Neural progenitor cell (in vitro differentiated cells): ENCODE measurements at places on chromosomes 5 and 9. TPM values are rescaled to one million over a fixed set of nuclear protein-coding genes. Genes with fewer than 3 reads are reported as not detected.

DNA sequence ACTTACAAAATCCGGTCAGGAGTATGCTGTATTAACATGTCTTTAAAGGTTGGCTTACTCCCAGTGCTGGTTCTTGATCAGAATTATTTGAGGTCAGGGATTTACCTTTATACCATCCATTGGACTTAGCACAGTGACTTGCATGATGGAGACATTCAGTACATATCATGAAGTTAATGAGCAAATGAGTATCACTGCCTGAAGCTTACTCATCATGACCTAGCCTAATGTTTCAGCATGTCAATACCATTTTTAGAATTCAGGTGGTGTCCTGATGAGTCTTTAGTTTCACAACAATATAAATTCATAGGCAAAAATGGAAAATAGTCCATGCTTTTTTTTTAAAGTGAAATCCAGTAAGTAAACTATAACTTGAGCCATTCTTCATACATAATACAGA is 226.0 kb upstream of the C9orf72 start:
- H3K36me3 ChIP-seq, result no peaks in the 10 kb centered on the region
- no peaks in the 10 kb centered on the region for H3K27me3 ChIP-seq
- H3K27ac ChIP-seq, result no peak overlapping the region
- no peak overlapping the region for H3K4me3 ChIP-seq
- no peak for DNase-seq

DNA sequence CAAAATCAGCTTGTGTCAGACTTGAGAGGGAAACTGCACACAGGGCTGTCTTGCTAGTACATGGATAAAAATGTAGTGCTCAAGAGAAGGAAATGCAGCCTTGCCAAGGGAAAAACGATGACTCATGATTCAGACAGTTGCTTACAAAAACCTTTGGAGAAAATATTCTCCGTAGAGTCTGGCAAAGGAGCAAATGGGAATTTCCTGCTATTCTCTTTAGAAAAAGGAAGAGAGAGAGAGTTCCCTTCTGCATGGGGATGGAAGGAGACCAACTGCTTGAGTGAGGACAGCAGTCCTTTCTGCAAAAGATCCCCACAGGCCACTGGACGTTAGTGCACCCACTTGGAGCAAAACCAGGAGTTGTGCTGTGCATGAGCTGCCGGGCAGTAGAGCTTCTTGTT is 7.6 kb downstream of the IFNB1 start:
- H3K4me3 ChIP-seq, result no peak overlapping the region
- peak; percentile 8 for DNase-seq
- peaks cover 3% of the 10 kb centered on the region for H3K4me1 ChIP-seq
- H3K27me3 ChIP-seq, result no peaks in the 10 kb centered on the region

LHX3 gene
- not detected in 2 replicates for total RNA-seq

GRCh38 chr5:62424763-62425162 is 12.2 kb downstream of the IPO11 start:
- H3K4me1 ChIP-seq, result no peaks in the 10 kb centered on the region
- no peak overlapping the region for H3K4me3 ChIP-seq
- no peak for DNase-seq
- H3K36me3 ChIP-seq, result no peaks in the 10 kb centered on the region
- no peaks in the 10 kb centered on the region for H3K27me3 ChIP-seq

DNA sequence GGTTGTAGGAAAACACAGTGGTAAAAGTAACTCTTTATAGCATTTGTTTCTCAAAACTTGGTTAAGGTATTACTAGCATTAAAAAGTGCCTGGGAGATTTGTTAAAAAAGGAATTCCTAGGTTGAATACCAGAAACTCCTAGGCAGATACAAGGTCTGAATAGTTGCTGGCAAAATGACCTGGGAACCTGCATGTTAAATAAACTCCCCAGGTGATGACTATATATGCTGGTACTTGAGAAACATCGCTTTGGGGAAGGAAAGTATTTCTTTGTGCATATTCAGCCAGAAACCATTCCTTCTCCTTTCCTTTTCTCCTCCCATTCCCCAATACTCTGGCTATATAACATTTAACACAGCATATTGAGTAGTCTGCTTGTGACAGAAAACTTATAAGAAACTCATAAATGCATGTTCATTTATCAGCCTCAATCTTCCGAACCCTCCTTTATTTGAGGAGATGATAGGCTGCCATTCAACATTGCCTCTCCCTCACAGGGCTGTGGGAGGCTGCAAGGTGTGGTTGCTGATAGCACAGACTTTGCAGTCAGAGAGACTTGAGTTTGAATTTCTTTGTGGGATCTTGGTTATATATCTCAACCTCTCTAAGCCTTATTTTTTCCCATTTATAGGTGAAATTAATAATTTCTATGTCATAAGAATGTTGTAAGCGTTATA is 28.7 kb downstream of the PCSK1 start:
- no peak overlapping the region for H3K4me3 ChIP-seq
- no peak overlapping the region for H3K27ac ChIP-seq
- H3K4me1 ChIP-seq, result no peaks in the 10 kb centered on the region
- H3K27me3 ChIP-seq, result no peaks in the 10 kb centered on the region
- DNase-seq, result no peak
- H3K36me3 ChIP-seq, result no peaks in the 10 kb centered on the region

GRCh38 chr5:33445798-33446197 is 5.0 kb downstream of the TARS1 start:
- peak; percentile 20 for DNase-seq
- no peaks in the 10 kb centered on the region for H3K27me3 ChIP-seq
- H3K36me3 ChIP-seq, result no peaks in the 10 kb centered on the region
- H3K27ac ChIP-seq, result peak overlapping the region; percentile 81

DNA sequence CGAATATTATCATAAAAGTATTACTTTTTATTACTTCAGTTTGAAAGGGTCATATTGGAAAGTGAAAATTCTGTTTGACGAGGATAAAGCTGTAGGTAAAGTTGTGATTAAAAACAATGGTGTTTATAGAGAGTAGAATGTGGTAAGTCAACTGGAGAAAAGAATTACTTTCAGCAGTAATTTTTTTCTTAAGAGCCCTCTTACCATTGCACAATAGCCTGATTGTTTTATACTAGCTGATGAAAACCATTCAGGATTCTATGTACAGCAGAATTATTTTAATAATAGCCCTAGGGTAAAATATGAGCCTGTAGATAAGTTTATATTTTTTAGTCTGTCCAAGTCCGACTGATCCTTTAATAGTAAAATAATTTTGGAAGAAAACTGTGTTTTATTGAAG is 16.6 kb downstream of the CDC42SE2 start:
- DNase-seq, result no peak
- no peak overlapping the region for H3K4me3 ChIP-seq
- H3K27ac ChIP-seq, result no peak overlapping the region
- H3K27me3 ChIP-seq, result no peaks in the 10 kb centered on the region
- peaks cover 10% of the 10 kb centered on the region for H3K4me1 ChIP-seq

ACTBL2 gene
- total RNA-seq, result not detected in 2 replicates

DNA sequence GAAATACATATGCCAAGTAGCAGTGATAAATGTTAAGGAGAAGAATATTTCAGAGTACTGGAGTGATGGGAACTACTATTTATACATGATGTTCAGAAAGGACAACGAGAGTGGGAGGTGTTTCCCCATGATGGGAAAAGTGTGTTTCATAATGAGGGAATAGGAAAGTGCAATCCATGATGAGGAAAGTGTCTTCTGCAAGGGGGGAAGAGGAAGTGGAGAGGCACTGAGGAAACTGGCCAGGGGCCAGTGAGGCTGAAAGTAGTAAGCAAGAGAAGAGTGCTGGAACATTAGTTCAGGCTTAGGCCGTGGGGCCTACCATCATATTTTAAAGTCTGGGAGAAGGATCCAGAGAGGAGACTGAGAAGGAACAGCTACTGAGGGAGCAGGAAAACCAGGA is 327.2 kb downstream of the SLF1 start:
- H3K27ac ChIP-seq, result no peak overlapping the region
- no peaks in the 10 kb centered on the region for H3K36me3 ChIP-seq
- H3K4me3 ChIP-seq, result no peak overlapping the region

AQP3 gene
- 0.45 and 0.90 TPM in 2 replicates for total RNA-seq

DNA sequence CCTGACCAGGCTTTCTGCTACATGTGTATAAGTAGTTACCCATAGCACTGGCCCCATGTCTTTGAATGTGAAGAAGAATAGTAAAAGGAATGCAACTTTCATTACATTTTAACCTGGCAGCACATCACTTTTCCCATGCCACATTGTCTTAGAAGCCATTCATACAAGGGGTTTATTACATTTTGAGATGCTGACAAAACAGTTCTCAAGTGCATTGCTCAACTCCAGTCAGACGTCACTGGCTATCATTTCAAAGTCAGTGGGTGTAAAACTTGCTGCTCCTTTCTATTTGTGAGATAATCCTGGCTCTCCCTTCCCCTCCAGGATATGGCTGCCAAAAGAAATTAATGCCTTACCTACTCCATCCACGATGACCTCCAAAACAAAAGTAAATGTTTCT is 97.0 kb upstream of the VCAN start:
- no peak overlapping the region for H3K4me3 ChIP-seq
- DNase-seq, result no peak
- no peak overlapping the region for H3K27ac ChIP-seq

HAVCR2 gene
- 0.19 and 0.37 TPM in 2 replicates for total RNA-seq

DNA sequence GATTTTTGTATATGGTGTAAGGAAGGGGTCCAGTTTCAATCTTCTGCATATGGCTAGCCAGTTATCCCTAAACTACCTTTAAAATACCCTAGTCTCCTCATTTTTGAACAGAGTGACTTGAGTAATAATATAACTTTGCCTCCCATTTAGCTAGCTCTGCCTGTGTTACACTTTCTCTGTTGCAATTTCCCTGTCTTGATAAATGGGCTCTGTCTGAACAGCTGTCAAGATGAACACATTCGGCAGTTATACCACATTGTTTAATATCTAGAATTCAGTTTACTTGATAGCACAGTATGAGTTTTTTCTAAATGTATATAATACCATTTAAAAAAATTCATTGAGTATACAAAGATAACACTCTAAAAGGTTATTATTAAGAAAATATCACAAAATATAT is 562.9 kb upstream of the FTMT start:
- H3K27me3 ChIP-seq, result no peaks in the 10 kb centered on the region
- no peak overlapping the region for H3K27ac ChIP-seq
- H3K4me3 ChIP-seq, result no peak overlapping the region
- no peaks in the 10 kb centered on the region for H3K4me1 ChIP-seq

ARL14EPL gene
- not detected in 2 replicates for total RNA-seq

DNA sequence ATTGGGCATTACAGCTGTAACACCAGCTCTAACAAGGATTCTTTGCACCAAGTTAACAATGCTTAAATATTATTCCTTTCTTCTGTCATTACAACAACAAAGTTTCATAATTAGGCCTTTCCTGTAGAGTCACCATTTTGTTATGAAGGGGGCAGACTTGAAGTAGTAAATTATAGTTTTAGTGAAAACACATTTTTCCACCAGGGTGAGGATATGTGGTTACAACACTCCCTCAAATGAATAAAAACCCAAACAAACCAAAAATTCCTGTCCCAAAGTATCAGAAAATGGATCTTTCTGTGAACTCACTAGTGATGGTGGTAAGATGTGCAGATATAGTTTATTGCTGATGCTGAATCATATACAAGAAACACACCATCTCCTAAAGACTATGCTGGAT is 250.5 kb upstream of the TUT7 start:
- H3K4me3 ChIP-seq, result no peak overlapping the region
- H3K27me3 ChIP-seq, result no peaks in the 10 kb centered on the region
- DNase-seq, result no peak
- no peak overlapping the region for H3K27ac ChIP-seq
- no peaks in the 10 kb centered on the region for H3K36me3 ChIP-seq

GRCh38 chr9:109538346-109538745 is 40.2 kb upstream of the PTPN3 start:
- H3K27ac ChIP-seq, result no peak overlapping the region
- no peaks in the 10 kb centered on the region for H3K36me3 ChIP-seq
- no peak overlapping the region for H3K4me3 ChIP-seq
- no peaks in the 10 kb centered on the region for H3K4me1 ChIP-seq
- no peaks in the 10 kb centered on the region for H3K27me3 ChIP-seq

DNA sequence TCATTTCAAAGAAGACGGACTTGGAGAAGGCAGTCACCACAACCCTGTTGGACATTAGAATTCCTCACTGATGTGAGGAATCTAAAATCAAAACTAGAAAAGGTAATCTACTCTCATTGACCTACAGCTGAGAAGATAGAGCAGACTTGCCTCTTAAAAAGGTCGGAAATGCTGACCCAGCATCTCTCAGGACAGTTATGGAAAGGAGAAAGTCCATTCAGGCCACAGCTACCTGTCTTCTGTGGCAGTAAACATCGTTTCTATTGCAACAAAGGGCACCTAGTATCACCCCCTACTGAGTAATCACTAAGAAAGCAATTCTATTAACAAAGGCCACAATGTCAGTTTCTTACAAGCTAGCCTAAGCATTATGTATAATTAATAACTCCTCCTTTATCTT is 601.7 kb downstream of the PRELID2 start:
- no peaks in the 10 kb centered on the region for H3K36me3 ChIP-seq
- no peaks in the 10 kb centered on the region for H3K27me3 ChIP-seq
- H3K4me3 ChIP-seq, result no peak overlapping the region
- no peak overlapping the region for H3K27ac ChIP-seq
- no peak for DNase-seq
- no peaks in the 10 kb centered on the region for H3K4me1 ChIP-seq

DNA sequence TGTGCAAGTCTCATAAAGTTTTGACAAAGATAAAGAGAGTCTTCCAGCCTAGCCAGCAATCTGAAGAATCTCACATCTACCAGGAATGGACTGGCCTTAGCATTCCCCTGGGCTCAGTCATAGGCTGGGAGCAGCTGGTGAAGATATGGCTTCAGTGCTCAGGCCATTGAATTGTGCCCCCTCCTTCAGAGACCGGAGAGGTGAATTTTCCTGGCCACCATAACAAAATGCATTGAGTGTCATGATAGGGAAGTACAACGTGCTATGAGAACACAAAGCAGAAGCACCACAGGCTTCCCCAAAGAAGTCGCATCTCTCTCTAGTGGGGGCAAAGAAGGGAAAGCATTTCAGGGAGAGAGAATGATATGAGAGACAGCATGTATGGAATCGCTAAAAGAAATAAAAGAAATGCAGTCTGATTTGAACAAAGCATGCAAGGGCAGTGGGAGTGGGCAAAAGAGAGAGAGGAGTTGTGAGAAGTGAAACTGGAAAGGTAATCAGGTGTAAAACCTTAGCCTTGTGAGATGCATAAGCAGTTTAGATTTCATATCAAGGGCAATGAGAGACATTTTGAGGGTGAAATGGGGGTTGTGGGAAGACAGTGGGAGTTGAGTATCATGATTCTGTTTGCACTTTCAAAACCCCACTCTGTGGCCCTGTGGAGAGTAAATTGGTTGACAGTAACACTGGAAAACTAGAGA is 57.1 kb upstream of the NMUR2 start:
- DNase-seq, result no peak
- no peak overlapping the region for H3K27ac ChIP-seq

- H3K27me3 ChIP-seq, result no peaks in the 10 kb centered on the region
- H3K4me3 ChIP-seq, result no peak within 1 kb of the TSS
- H3K4me1 ChIP-seq, result no peaks in the 10 kb centered on the region
Measured at GRCh38 chr5:79069488-79070349, at the start of the genes BHMT2 and DMGDH. BHMT2 (plus strand) TSS chr5:79069767; CDS start chr5:79069783, 16 bp downstream. DMGDH (minus strand) TSS chr5:79069674; CDS start chr5:79069620, 54 bp downstream.
